ENCODE measurements at places on chromosomes 6 and 20. TPM values are rescaled to one million over a fixed set of nuclear protein-coding genes. Genes with fewer than 3 reads are reported as not detected.

ILRUN gene
- 53.7 TPM for polyA plus RNA-seq

FAM162B gene
- polyA plus RNA-seq: 8.5 TPM

GRCh38 chr20:52457826-52458225, 266.2 kb upstream of the ZFP64 start:
- no peak for DNase-seq

DNA sequence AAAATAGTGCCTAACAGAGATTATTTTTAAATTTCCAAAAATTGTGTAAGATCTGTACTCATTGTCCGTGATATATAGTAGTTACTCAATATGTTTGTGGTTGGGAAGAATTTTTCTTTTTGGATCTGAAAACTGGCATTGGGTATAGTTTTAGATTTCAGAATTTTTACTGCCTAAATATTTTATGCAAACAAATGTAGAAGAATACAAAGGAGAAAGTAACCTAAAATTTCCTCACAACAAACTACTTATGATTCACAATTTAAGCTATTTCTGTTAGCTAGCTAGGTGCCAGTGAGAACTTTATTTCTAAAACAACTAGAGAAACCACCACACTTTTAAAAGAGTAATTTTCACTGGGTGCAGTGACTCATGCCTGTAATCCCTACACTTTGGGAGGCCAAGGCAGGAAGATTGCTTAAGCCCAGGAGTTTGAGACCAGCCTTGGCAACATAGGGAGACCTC, 38.8 kb downstream of the SESN1 start:
- no peak for DNase-seq

- DNase-seq: peak; percentile 47
Observed at GRCh38 chr6:17705778-17706579, 746 bp downstream of the NUP153 start.

DNA sequence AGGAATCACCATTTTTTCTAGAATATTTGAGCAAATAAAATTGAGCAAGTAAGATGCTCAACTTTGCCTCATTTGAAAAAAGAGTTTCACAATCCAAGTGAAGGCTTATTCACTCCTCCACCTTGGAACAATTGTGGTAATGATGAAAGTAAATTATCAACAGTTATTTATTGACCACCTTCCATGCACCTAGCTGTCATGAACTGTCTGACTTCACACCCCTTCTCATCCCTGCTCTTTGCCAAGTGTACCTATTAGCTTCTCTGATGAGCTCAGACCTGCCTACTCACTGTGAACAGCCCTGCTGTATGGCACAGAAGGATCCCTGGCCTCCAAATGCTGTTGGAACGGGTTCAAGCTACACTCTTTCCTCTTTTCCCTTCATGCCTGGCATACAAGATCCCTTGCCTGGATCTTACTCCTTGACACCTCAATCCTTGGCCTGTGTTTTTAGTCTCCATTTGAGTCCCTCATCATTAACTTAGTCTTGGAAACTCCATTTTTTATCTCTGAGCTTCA, 99.0 kb upstream of the PREP start:
- DNase-seq: no peak

GRCh38 chr6:163341224-163342061, 73.1 kb upstream of the QKI start:
- DNase-seq: no peak
